Caco-2 (cell line): ENCODE measurements at places on chromosomes 7 and 10. TPM values are rescaled to one million over a fixed set of nuclear protein-coding genes. Genes with fewer than 3 reads are reported as not detected.

Gene SMKR1
- total RNA-seq, result not detected in 2 replicates

Gene SAMD8
- 25.2 and 26.9 TPM in 2 replicates for total RNA-seq

Gene RELN
- 3.3 and 4.3 TPM in 2 replicates for total RNA-seq

Gene GIMAP7
- not detected in 2 replicates for total RNA-seq

Gene LIPM
- not detected in 2 replicates for total RNA-seq

Gene OGDH
- total RNA-seq, result 62.1 and 64.5 TPM in 2 replicates

Gene CRYGN
- not detected in 2 replicates for total RNA-seq

Gene TCTN3
- 49.2 and 52.1 TPM in 2 replicates for total RNA-seq

Gene TMEM184A
- 16.5 and 22.0 TPM in 2 replicates for total RNA-seq

Gene SFXN2
- total RNA-seq, result 34.8 and 40.0 TPM in 2 replicates
